Body of pancreas (tissue), 4 donors: ENCODE measurements at places on chromosomes 4 and X.

GRCh38 chrX:51743179-51743957, at the start of gene GSPT2:
Gene GSPT2, plus strand, starts transcription at chrX:51743442. Its CDS starts 185 bp downstream, at chrX:51743627.
- peak; percentile 59 for DNase-seq

GRCh38 chr4:121439669-121440068, 58.9 kb upstream of the QRFPR start:
- DNase-seq = no peak

DNA sequence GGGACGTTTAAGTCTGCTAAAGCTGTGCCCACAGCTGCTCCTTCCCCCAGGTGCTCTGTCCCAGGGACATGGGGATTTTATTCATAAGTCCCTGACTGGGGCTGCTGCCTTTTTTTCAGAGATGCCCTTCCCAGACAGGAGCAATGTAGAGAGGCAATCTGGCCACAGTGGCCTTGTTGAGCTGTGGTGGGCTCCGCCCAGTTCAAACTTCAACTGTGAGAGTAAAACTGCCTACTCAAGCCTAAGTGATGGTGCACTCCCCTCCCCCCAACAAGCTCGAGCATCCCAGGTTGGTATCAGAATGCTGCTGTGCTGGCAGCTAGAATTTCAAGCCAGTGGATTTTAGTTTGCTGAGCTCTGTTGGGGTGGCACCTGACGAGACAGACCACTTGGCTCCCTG, 1371.4 kb downstream of the ADGRL3 start:
- DNase-seq = no peak

- DNase-seq = no peak
Measured at GRCh38 chr4:12270546-12270945, 841.9 kb upstream of the HS3ST1 start.

GRCh38 chr4:140286456-140286855, 87.0 kb upstream of the SCOC start:
- DNase-seq = no peak

DNA sequence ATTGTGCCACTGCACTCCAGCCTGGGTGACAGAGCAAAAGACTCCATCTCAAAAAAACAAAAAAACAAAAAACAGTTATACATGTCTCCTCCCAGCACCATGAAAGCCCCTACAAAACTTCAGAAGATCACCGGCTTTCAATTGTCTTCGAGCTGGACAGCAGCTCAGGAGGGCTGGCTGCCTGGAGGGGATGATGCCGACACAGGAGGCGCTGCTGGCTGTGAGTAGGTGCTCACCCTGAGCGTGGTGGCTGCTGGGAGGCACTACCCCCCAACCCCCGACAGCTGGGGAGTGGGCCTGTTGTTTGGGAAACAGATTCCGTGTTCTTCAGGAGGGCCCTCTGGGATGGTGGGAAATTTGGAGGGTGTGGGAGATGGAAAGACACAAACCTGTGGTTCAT, 6.9 kb upstream of the ELF4 start:
- no peak for DNase-seq

- DNase-seq = no peak
Measured at GRCh38 chrX:138858438-138858837, 146.9 kb upstream of the FGF13 start.

DNA sequence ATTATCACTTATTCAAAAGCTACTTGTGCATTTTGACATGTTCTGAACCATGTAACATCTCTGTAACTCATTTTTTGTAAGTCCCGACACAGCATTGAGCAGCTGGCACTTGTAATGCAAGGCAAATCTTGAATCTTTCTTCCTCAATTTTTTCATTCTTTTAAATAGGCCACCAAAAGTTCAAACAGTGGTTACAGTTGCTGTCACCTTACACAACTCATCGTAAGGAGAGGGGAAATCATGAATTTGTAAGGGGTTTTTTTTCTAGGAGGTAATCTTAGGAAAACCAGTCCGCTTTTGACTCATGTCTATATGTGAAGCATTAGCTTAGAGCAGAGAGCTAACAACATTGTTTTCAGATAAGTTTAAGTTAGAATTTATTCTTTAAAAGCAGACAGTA, 124.5 kb downstream of the PDLIM5 start:
- DNase-seq = no peak

DNA sequence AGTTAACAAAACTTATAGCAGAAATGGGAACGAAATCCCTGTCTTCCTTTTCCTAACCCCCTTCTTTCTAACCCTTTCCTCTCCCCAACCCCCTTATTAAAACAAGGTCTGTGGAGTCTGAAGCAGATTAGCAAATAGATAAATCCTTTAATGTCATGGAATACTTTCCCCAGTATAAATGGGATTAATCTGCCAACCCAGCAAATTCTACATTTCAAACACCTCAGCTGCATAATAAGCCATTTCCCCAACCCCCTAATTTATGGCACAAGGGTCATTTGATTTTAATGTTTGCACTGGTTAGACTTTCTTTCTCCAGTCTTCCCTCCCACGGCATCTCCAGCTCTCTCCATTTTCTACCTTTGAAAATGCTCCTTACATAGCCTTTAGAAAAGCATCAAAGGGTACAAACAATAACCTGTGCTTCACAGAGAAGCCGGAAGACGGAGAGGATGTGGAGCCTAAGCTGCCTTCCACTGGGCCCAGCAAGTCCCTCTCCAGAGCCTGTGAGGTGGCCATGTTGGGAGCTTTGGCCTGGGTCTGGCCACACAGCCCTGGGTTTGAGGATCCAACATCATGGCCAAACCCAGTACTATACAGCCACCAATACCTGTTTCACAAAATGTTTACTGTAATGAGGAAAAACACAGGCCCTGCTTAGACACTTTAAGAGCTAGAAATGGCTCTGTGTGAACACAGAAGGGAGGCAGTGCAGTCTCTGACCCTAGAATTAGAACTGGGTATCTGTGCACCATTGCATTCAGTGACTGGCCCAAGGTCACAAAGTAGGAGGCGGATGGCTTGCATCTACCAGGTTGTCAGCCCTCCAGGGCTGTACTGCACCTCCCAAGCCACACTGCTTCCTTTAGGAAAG, 56.9 kb upstream of the SPRY1 start:
- no peak for DNase-seq
